Camera-type eye (tissue), 1 donor: ENCODE measurements at places on chromosomes 2 and 18. TPM values are rescaled to one million over a fixed set of nuclear protein-coding genes. Genes with fewer than 3 reads are reported as not detected.

The NT5DC4 gene
- 0.22 TPM for total RNA-seq

The TSPYL6 gene
- 0.44 TPM for total RNA-seq

The NRP2 gene
- total RNA-seq: 53.5 TPM

The KIAA2012 gene
- total RNA-seq: not detected

The NAT8 gene
- not detected for total RNA-seq

The RFX8 gene
- 1.5 TPM for total RNA-seq

The PPP1R1C gene
- 9.6 TPM for total RNA-seq

The SCYGR7 gene
- total RNA-seq: not detected

The ACADL gene
- 3.7 TPM for total RNA-seq
